ENCODE measurements at places on chromosomes 3 and 15.

GRCh38 chr3:48565591-48566400, 2.2 kb upstream of the UCN2 start:
- no peak for DNase-seq

- DNase-seq, result no peak
Observed at GRCh38 chr3:157079676-157080369, 80.1 kb downstream of the CCNL1 start.

GRCh38 chr3:22175947-22176346, 424.9 kb upstream of the ZNF385D start:
- DNase-seq, result no peak

DNA sequence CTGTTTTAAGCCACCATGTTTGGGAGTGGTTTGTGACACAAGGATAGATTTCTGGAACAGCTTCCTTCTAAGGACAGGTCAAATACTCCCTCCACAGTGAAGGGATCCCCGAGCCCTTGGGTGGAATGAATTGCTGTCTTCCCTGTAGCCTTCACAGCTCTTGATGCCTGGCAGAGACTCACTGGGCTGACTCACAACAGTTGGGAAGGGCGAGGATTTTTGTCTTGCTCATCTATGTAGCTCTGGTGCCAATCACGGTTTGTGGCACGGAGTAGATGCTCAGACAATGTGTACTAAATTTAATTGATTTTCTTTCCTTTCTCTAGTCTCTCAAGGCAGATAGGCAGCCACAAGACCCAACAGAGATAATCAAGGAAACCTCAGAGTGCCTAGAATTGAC, 27.0 kb downstream of the CRYGS start:
- DNase-seq, result no peak

DNA sequence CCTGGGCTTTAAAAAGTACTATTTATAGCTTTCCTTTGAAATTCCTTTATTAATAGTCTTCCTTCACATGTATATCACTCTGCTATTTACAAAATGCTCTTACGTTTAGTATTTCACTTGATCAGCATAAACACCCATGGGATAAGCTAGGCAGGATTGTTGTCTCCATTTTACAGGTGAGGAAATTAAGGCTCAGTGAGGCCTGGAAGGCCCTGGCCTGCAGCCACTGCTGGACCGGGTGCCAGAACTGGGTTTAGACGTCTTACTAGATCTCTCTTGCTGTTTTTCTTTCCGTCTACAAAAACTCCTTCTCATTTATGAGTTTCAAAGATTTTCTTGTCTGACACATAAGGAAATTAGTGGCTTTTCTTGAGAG, 236.4 kb downstream of the LPP start:
- no peak for DNase-seq

DNA sequence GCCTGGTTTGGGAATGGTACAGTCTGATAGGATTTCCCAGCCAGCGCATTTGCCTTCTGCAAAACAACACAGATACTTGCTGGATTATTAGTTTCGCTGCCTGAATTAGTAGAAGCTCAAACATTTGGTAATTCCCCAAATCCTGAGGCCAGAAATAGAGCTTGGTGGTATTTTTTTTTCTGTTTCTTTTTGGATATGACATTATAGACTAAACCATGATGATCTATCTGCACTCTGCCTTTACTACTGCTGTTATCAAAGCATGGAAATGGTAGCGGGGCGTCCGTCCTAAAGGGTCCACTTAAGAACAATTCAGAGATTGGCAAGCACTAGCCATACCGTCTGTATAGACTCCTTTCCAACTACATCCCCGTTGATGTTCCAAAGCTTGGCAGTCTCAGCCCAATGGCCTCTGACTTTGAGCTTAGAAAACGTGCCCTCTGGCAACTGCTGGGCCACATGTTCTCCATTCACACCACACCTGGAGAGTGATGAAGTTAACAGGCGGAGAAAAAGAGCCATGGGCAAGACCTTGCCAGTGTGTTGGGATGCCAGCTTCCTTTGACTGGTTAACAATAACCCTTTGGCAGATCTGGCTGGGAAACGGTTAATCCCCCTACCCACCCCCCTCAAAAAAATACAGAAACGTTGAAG, 241.0 kb upstream of the NR2F2 start:
- DNase-seq, result no peak

DNA sequence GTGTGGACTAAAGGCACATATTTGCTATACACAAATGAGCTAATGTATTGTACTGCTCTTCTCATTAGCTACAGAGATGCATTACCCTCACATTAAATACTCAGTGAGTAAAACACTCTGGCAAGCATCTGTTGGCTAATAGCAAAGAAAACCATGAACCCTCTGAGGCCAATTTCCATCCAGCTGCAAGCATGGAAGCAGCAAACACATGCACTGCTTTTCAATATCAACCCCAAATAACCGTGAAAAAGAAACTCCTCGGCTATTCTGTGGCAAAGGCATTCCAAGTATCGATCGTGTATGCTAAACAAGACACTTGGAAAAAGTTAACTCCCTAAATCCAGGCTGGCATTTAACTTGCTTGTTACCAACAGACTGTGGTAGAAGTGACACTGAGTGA, 67.0 kb downstream of the PEAK1 start:
- no peak for DNase-seq

DNA sequence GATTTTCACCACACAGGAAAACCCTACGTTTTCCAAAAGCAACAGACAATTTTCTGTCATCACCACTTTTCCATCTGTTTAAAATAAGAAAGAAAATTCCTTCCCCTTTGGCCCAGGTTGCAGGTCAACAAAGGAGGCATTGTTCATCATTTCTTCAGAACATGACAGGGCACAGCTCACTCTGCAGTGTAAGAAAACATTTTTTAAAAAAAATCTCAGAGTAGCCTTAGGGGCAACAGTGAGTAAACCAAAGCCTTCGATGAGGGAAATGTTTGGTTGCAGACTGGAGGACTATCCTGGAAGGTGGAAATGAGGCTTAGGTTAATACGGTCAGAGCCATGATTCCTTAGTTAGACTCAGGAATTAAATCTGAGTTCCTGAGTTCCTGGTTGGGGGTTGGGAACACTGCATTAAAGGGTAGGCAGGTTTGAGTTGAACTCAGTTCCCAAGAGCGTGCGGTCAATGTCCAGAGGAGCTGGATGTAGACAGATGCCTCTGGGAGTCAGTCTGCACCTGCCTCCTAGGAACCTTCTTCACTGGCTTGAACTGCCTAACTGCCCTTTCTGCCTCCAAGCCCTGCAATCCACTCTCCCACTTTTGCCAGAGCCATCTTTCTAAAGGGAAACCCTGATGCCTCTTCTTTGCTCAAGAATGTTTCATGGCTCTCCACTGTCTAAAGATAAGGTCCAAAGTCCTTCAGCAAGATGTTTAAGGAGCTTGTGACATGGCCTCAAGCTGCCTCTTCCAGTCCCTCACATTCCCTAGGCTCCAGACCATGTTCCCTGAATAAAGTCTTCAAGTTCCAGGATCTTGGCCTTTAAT, 3.3 kb upstream of the HES1 start:
- no peak for DNase-seq

DNA sequence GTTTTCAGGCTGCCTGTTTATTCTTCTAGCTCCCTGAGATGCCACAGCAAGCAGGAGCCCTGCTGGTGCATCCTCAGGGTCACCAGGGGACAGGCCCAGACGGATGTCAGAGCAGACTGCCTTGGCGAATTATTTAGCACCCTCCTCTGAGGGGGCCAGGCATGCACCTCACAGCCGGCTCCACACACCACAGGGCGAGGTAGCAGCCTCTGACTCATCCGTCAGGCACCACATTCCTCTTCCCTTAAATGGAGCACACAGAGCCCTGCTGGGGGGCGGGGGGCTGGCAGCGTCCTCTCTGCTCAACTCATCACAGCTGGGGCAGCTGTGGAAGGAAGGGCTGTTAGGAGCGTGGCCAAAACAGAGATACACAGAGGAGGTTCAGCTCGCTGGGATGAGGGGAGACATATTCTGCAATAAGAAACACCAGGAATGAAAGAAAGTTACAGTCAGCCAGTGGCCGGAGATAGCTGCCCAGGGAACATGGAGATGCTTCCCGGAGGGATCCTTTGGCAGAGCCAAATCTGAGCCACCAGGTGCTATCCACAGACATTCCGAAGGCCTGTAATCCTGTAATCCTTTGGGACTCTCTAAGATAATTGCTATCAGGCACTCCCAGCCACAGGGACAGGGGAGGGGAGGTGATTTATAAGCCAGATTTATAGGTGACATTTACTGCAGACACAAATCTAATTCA, 13.9 kb upstream of the PRICKLE2 start:
- peak; percentile 98 for DNase-seq

DNA sequence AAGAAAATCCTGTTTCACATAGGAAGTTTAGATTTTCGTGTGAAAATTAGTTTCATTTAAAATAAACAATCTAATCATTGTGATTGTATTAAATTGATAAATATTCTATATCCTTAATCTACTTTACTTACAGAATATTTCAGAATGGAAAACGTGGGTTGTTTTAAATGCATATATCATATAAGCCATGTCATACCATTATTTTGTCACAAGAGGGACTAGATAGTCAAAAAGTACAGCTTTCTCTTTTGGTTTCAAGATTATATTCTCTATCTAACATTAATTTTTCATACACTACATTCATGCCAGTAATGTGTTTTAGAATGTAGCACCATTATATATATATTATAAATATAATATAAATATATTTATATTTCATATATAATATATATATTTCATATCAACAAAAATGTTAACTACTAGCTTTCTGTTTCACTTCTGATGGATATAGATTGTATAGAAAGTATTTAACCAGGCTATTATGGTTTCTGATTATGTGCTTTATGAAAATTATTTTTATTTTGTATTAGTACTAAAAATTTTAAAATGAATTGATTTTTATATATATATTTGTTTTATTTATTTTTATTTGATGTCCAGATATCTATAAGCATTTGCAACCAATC, 45.3 kb downstream of the OSTN start:
- DNase-seq, result no peak

GRCh38 chr3:129558081-129558771, 15.3 kb downstream of the H1-8 start:
- DNase-seq, result no peak

DNA sequence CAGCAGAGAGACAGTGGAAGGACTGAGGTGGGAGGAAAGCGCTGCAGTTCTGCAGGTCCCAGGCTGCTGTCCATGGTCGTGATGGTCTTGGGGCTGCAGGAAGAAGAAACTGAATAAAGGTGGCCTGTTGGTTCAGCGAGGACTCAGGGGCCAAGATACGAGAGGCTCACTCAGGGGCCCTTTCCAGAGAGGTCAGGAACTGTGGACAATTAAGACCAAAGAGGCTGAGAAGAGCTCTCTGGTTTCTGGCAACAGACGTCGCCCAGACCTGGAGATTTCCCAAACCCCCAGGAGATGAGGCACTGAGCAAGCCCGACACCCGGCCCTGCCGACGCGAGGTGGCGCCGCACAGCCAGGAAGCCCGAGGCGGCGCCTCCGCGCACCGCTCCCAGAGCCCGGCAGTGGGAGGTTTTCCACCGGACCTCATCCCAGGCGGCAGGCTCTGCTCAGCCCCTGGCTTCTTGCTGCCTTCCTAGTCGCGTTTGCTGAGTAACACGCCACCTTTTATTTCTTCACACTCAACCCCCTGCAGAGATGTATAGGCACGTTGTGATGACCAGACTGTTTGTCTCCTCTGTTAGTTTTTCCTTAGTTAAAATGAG, 56.4 kb upstream of the ARRDC4 start:
- DNase-seq, result peak; percentile 26

DNA sequence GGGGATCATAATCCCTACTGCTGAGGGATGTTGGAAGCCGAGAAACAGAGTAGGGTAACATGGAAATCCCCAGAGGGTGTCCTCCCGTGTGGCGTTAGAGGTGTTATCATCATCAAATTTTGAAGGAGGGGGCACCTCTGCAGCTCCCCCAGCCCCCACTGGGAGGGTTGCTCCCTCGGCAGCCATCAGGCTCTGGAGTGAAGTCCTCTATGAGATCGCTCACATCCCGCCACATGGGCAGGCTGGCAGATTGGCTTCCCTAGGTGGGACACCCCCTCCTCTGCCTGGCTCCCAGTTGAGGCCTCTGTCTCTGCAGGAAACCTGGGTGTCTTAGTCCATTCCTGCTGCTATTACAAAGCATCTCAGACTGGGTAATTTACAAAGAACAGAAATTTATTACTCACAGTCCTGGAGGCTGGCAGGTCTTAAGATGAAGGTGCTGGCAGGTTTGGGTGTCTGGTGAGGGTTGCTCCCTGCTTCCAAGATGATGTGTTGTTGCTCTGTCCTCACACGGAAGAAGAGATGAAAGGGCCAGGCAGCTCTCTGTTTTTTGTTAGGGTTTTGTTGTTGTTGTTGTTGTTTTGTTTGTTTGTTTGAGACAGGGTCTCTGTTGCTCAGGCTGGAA, 120.5 kb downstream of the NUP210 start:
- no peak for DNase-seq
